ENCODE measurements at places on chromosomes 6 and 20. TPM values are rescaled to one million over a fixed set of nuclear protein-coding genes. Genes with fewer than 3 reads are reported as not detected.

RARS2 gene
- total RNA-seq = 33.4 TPM

C20orf96 gene
- total RNA-seq = 1.6 TPM

C20orf141 gene
- not detected for total RNA-seq

FOXA2 gene
- not detected for total RNA-seq

IPCEF1 gene
- not detected for total RNA-seq

Data from epithelial cell of umbilical artery (primary cell).